Inflammatory macrophage (primary cell): ENCODE measurements at places on chromosomes 12 and 14.

DNA sequence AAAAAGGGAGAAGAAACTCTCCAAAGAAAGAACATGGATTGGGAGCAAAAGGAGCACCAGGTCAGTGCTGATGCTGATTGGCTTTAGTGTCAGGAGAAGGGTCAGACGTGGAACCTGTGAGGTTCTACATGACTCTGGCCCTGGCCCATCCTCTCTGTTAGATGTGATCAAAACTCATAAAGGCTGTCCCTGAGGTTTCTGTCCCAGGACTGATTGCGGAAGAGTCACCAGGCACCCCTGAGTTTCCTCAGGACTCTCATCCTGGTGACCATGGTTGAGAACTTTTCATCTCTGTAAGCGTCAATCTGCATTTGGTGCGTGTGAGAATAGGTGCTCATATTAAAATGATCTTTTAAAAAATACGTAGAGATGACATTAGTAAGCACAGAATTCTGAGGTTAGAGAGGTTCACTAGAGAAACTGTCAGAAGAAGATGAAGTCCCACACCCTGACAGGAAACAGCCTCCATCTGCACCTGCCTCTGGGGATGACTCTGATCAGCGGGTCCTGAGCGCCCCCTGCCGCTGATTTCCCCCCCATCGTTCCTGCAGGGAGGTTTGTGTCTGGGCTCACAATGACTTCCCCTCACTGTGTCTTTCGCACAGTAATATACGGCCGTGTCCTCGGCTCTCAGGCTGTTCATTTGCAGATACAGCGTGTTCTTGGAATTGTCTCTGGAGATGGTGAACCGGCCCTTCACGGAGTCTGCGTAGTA lies 741.8 kb downstream of the TMEM121 start:
- DNase-seq, result peak; percentile 60

- DNase-seq, result no peak
These were observed 51.3 kb downstream of the IQSEC3 start for GRCh38 chr12:117816-118345.

DNA sequence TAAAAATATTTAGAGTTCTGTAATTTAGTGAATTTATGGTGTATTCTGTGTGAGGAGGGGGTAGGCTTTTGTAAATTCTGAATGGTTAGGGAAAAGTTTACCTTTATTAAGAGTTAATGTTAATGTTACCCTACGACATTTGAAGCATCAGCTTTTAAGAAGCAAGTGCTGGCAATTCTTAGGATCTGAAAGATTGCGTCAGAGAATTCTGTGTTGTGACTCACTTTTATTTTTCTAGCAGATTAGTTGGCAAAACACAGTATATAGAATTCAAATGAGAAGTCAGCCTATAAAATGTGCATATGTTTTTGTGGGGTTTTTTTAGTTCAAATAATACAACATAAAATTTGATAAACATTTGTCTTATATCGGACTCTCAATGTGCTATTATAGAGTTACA lies 97.6 kb downstream of the RAD52 start:
- peak; percentile 62 for DNase-seq

GRCh38 chr12:90858252-90858651 lies 96.7 kb downstream of the CCER1 start:
- no peak for DNase-seq

GRCh38 chr12:65918021-65918420 lies 93.7 kb downstream of the HMGA2 start:
- peak; percentile 46 for DNase-seq

DNA sequence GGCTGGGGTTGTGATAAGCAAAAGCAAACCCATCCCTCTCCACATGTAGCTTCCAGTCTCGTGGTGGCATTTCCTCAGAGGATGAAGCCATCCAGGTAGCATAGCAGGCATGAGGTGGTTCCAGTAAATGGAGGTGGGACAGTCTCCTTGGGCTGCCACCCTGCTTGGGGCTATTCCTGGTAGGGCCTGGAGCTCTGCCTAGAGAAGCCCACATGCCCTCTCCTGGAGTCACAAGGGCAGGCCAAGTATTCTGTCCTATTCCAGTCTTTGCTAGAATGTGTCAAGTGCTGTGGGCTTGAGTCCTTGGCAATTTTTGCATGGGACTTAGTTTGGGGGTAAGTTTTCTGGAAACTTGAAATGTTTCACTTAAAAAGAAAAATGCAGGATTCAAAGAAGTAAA lies 469.9 kb downstream of the DPF3 start:
- DNase-seq, result no peak

DNA sequence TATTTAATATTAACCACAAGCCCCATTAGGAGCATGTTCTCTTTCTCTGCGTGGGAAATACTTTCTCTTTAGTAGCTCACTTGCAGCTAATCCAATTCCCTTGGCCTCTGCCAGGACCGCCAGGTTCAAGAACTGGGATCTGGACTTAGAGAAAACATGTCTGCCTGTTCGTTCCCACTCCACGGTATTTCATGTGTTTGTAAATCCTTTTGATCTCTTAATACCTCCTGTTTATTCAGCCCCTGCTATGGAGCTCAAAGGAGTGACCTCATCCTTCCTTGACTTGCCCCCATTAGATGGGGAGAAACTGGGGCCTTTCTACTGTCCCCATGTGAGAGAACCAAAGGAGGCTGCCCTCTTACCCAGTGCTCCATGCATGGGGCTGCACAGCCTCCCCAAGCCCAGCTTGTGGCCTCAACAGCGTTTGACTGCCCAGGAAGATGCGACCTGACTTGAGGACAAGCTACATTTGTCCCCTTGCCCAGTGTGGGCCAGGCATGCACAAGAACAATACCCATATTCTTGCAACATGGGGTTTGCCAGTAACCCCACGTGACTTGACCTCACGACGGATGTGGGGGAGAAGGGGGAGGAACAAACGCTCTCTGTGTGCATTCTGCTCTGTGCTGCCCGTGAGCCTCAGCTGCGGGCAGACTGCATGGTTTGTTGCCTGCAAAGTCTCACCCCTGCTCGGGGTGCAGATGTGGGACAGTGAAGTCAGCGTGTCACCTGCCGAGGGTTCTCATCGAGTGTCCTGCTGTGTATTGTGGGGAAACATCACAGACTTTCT lies 30.3 kb downstream of the CD9 start:
- peak; percentile 81 for DNase-seq

DNA sequence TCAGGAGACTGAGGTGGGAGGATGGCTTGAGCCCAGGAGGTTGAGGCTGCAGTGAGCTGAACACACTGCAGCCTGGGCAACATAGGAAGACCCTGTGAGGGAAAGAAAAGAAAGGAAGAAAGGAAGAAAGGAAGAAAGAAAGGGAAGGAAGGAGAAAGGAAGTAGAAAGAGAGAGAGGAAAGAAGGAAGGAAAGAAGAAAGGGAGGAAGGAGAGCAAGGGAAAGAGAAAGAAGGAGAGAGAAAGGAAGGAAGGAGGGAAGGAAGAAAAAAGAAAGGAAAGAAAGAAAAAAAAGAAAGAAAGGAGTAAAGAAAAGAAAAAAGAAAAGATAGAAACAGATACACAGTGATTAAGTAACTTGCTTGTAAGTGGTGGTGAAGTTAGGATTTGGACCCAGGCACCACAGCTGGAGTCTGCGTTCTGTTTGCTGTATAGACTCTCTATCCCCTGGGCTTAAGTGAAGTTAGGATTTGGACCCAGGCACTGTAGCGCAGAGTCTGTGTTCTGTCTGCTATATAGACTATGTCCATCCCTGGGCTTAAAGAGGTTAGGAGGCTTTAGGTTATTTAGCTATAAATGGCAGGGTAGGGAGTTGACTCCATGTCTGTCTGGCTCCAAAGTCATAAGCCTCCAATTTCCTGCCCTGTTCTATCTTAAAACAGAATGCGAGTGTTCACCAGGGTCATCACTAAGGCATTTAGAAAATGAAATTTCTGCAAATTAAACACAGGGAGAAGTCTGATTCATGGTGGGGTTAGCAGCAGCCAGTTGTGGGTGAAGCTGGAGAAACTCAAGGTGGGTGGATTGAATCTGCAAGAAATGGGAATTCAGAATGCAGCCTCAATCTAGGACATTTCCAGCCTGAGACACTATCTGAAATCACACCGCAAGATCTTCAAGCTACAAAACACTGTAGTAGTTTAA lies 13.3 kb upstream of the C12orf75 start:
- no peak for DNase-seq

DNA sequence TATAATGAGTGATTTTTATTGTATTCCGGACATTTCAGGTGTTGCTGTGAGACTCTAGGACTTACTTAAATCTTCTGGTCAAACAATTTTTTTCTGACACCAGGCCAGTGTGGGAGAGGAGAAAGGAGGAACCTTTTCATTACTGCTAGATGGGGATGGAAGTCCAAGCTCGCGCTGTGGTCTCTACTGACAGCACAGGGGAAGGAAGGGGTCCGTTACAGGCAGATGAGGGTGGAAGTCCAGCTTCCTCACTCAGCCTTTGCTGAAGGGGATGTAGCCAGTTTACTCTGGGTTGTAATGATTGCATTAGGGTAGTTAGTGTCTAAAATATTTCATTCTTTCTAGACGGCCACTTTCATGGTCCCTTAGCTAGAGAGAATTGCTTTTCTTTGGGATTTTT lies 26.3 kb upstream of the ST8SIA1 start:
- peak; percentile 45 for DNase-seq

- no peak for DNase-seq
These were observed 48.6 kb downstream of the HSPB8 start for GRCh38 chr12:119227292-119227691.

DNA sequence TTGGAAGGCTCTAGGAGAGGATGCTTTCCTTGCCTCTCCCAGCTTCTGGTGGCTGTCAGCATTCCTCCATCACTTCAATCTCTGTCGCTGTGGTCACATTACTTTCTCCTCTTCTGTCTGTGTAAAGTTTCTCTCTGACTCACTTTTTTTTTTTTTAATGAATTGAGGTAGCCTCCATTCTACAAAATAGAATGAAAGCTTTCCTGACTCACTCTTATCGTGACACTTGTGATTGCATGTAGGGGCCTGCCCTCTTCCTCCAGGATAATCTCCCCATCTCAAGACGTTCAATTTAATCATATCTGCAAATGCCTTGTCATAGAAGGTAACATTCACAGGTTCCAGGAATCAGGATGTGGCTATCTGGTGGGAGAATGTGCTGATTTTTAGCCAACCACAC lies 153.5 kb upstream of the HMGA2 start:
- DNase-seq, result no peak

DNA sequence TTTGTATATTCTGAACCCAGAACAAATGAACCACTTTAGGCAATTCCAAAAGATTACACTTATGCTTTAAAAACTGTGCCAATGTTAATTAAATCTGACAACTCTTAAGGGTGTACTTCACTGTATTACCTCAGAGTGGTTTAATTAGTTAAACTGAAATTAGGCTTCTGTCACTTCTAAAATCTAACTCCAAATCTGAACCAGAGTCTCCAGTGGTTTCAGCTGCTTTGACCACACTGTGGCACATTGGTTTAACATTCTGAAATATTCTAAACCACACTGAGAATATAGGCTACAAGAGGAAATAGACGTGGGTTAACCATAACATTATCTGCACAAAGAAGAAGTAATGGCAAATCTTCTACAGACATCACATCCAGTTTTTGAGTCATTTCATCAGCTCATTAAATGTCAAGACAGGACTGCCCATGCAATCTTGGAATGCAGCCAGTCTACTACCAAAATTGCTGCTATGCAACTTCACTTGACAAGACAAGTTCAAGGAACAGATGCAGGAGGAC lies 94.8 kb downstream of the LRP6 start:
- DNase-seq, result peak; percentile 78

- peak; percentile 43 for DNase-seq
These were observed 27.2 kb downstream of the JDP2 start for GRCh38 chr14:75454963-75455546.

- no peak for DNase-seq
These were observed 129.2 kb upstream of the SLCO1B1 start for GRCh38 chr12:21001778-21002177.

DNA sequence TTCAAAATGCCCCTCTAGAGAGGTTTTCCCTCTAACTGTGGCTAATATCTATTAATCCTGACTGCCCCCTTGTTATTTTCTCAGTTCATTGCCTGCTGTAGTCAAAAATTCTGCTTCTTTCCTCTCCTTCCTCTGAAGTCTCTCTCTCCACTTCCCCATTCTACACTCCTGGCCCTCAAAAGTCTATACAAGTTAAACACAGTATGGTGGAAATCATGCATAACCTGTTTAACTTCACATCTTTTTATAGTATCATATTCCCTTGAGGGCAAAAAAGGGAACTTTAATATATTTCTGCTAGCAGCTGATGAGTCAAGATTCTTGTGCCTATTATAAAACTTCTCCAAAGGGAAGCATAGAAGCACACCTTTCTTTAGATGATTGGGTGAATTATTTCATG lies 16.7 kb downstream of the GRIP1 start:
- DNase-seq, result no peak

- DNase-seq, result no peak
These were observed 34.8 kb upstream of the RCOR1 start for GRCh38 chr14:102557434-102558226.

DNA sequence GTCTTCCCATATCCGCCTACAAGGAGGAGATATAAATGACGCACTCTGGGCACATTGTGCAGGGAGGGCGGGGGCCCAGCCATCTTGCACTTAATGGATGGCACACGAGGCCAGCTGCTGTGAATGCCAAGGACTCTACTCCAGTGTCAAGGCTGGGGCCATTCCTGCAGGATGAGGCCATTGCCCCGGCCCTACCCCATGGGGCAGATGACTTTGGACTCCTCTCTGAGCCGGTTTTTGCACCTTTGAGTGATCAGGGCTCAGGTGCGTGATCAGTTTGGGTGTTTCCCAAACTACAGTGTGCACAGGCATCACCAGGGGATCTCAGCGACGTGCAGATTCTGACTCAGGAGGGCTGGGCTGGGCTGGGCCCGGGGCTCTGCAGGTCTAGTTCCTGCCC lies 16.1 kb downstream of the MMAB start:
- no peak for DNase-seq

GRCh38 chr12:9605483-9605882 lies 2.2 kb downstream of the KLRB1 start:
- no peak for DNase-seq

- DNase-seq, result peak; percentile 35
These were observed 58.0 kb downstream of the DIP2B start for GRCh38 chr12:50562520-50563433.

- no peak for DNase-seq
These were observed 364.8 kb downstream of the BMP4 start for GRCh38 chr14:53591816-53592215.

DNA sequence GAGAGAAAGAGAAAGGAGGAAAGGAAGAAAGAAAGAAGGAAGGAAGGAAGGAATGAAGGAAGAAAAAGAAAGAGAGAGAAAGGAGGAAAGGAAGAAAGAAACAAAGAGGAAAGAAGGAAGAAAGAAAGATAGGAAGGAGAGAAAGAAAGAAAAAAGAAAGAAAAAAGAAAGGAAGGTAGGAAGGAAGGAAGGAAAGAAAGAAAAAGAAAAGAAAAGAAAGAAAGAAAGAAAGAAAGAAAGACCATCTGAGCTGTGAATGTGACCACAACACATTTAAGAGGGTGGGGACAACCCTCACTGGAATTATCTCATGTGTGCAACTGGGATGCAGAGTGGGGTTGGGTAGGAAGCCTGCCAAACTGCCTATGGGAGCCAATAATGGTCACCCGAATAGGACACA lies 36.0 kb upstream of the BATF start:
- no peak for DNase-seq

- peak; percentile 48 for DNase-seq
These were observed 67.6 kb downstream of the SLC38A6 start for GRCh38 chr14:61048640-61049039.
